ENCODE measurements at places on chromosomes 4 and X. TPM values are rescaled to one million over a fixed set of nuclear protein-coding genes. Genes with fewer than 3 reads are reported as not detected.
A peak's percentile ranks its signal among the peaks of the same experiment; 100 is the strongest.

The DDX53 gene
- not detected for total RNA-seq

DNA sequence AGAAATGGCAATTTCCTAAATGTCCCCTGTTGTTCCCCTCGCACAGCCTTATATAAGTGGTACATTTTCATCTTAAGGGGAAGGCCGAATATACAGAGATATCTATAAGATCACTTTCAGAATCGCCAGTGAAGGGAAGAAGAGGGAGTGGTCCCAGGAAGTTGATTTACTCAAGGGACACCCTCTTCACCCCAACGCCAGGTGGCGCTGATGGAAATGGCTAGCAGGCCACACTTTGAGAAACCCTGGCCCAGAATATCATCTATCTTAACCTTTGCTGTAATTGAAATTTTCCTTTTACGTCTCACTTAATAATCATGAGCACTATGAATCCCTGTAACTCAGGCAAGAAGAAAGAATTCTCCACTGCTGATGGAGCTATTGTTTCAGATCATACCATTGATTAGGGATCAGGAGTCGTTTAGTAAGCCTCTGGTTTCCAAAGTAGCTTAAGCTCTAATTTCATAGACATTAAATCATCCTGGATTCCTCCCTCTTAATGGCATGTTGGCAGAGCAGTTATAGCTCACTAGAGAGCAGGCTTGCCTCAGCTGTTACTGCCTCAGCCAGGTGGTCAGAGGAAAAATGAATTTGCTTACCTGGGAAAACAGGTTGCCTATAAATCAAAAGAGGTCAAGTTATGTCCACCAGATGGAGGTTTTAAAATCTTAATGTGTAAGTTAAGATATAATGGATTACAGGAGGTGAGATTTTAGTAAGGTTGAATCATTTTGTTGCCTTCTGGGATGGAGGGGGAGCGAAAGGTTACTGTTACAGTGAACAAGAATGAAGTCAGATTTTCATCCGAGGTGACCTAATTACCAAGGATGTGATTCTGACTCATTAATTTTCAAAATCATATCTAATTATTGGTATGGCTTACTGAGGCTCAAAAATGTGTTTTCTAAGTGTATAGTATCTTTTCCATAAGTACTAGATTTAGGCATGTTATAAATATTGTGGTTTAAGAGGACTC, 941.2 kb upstream of the TENM3 start:
- no peaks in the 10 kb centered on the region for H3K4me1 ChIP-seq
- H3K36me3 ChIP-seq = no peaks in the 10 kb centered on the region
- H3K27me3 ChIP-seq = no peaks in the 10 kb centered on the region
- no peak overlapping the region for H3K27ac ChIP-seq
- no peak for DNase-seq
- H3K4me3 ChIP-seq = no peak overlapping the region

DNA sequence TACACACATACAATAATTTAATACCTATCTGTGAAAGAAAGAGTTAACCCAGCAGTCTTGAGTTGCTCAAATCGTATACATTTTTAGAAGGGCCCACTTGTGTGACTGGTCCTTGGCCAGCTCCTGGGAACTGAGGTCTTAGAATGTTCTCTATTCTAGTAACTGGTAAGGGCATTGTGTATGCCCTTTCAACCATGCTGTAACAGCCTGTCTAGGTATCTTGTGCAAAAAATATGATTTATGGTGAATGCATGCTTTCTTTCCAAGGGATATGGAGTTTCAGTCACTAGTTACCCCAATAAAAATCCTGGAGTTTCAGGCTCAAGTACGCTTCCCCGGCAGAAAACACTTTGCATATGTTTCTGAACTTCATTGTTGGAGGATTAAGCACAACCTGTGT, 140.6 kb downstream of the NEXMIF start:
- H3K4me3 ChIP-seq = no peak overlapping the region
- H3K4me1 ChIP-seq = no peaks in the 10 kb centered on the region
- no peaks in the 10 kb centered on the region for H3K27me3 ChIP-seq
- H3K27ac ChIP-seq = no peak overlapping the region
- H3K36me3 ChIP-seq = no peaks in the 10 kb centered on the region
- no peak for DNase-seq

GRCh38 chr4:84622959-84623358, 40.0 kb downstream of the CDS1 start:
- no peak for DNase-seq
- no peak overlapping the region for H3K27ac ChIP-seq
- no peaks in the 10 kb centered on the region for H3K36me3 ChIP-seq
- no peaks in the 10 kb centered on the region for H3K4me1 ChIP-seq
- no peaks in the 10 kb centered on the region for H3K27me3 ChIP-seq
- H3K4me3 ChIP-seq = no peak overlapping the region

- H3K27ac ChIP-seq = peak overlapping the region; percentile 94
- H3K4me1 ChIP-seq = peaks cover 39% of the 10 kb centered on the region
- H3K4me3 ChIP-seq = peak overlapping the region; percentile 98
Observed at GRCh38 chr4:67701517-67701850, 529 bp upstream of the UBA6 start.

DNA sequence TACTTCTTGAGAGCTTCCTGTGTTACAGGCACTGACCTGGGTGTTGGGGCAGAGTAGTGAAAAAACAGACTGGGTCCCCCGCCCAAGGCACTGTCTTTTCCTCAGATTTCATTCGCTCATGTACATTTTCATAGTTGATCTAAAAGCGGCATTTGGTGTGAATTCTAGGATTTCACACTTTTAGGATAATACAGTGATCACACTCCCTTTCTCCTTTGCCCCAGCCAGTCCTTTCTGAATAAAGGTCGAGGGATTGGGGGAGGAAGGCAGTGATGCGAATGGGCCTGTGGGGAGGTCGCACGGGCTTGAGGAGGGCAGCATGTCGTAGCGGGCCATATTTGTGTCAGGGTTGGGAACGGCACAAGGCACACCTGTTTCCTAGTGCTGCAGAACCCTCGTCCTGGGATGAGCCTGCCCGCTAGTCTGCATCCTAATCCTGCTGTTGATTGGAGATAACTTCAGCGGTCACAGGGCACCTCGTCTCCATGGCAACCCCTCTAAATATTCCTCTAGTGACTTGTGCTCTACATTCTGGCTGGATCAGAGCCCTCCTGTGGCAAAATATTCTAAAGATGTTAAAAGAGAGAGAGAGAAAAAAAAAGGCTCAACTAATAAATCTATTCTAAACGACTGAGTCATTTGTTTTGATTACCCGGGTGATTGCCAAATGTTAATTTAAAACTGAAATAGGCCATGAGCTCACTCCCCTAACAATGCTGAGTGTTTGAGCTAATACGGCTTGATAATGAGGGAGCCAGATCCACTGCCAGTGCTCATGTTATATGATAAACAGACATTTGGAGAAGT, 21.8 kb downstream of the FHL1 start:
- no peaks in the 10 kb centered on the region for H3K36me3 ChIP-seq
- no peak overlapping the region for H3K27ac ChIP-seq
- H3K4me3 ChIP-seq = no peak overlapping the region
- DNase-seq = no peak
- H3K27me3 ChIP-seq = peaks cover 10% of the 10 kb centered on the region

- no peak overlapping the region for H3K4me3 ChIP-seq
- H3K27me3 ChIP-seq = peaks cover 6% of the 10 kb centered on the region
- no peak for DNase-seq
- no peak overlapping the region for H3K27ac ChIP-seq
Observed at GRCh38 chr4:143294310-143294709, 42.4 kb upstream of the GAB1 start.

GRCh38 chr4:15005474-15006115, 3.3 kb downstream of the CPEB2 start:
- peak overlapping the region; percentile 90 for H3K27ac ChIP-seq
- DNase-seq = no peak
- no peaks in the 10 kb centered on the region for H3K36me3 ChIP-seq
- no peaks in the 10 kb centered on the region for H3K27me3 ChIP-seq
- peaks cover 16% of the 10 kb centered on the region for H3K4me1 ChIP-seq
- H3K4me3 ChIP-seq = peak overlapping the region; percentile 89

DNA sequence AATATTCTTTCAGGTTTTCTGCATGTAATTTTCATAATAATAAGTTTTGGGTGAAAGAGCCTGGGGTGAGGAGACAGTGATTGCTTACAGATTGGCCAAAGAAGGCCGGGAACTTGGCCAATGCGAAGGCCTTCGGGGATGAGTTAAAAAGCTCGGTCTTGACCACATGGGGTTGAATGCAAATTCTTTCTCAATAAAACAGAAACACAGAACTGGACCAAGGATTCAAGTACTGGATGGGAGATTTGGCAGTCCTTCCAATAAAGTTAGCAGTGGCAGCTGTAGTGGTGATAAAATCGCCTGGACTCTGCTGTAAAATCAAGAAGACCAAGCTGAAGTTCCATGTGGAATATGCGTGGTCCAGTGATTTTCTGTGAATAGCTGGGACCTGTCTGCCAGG, 282.2 kb upstream of the KLF3 start:
- peaks cover 7% of the 10 kb centered on the region for H3K36me3 ChIP-seq
- H3K4me1 ChIP-seq = peaks cover 7% of the 10 kb centered on the region
- no peaks in the 10 kb centered on the region for H3K27me3 ChIP-seq

GRCh38 chr4:14812101-14812500, 190.2 kb upstream of the CPEB2 start:
- H3K36me3 ChIP-seq = peaks cover 4% of the 10 kb centered on the region
- DNase-seq = no peak
- no peaks in the 10 kb centered on the region for H3K27me3 ChIP-seq
- H3K27ac ChIP-seq = no peak overlapping the region
- H3K4me3 ChIP-seq = no peak overlapping the region

All from natural killer cell treated with Interleukin-12 subunit alpha and Interleukin-12 subunit beta and Interleukin-15 and Interleukin-18, amount 100 ng/mL, for 72 hours (primary cell).